Stimulated activated CD8-positive, alpha-beta memory T cell treated with anti-CD3 and anti-CD28 coated beads, Interleukin-4, amount 100 ng/mL, for 4 hours (primary cell): ENCODE measurements at places on chromosomes 12 and 14.

GRCh38 chr12:108853981-108854446 lies 3.4 kb downstream of the SSH1 start:
- DNase-seq: no peak

DNA sequence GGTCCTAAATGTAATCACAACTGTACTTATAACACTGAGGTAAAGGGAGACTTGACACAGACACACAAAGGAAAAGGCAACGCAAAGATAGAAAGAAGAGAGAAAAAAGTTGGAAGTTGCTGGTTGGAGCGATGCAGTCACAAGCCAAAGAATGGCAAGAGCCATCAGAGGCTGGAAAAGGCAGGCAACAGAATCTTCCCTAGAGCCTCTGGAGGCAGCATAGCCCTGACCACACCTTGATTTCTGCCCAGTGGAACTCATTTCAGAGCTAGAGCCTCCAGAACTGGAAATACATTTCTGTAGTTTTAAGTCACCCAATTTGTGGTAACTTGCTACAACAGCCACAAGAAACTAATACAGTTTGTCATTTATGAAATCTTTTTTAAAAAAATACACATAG lies 89.2 kb downstream of the PUS7L start:
- DNase-seq: no peak

DNA sequence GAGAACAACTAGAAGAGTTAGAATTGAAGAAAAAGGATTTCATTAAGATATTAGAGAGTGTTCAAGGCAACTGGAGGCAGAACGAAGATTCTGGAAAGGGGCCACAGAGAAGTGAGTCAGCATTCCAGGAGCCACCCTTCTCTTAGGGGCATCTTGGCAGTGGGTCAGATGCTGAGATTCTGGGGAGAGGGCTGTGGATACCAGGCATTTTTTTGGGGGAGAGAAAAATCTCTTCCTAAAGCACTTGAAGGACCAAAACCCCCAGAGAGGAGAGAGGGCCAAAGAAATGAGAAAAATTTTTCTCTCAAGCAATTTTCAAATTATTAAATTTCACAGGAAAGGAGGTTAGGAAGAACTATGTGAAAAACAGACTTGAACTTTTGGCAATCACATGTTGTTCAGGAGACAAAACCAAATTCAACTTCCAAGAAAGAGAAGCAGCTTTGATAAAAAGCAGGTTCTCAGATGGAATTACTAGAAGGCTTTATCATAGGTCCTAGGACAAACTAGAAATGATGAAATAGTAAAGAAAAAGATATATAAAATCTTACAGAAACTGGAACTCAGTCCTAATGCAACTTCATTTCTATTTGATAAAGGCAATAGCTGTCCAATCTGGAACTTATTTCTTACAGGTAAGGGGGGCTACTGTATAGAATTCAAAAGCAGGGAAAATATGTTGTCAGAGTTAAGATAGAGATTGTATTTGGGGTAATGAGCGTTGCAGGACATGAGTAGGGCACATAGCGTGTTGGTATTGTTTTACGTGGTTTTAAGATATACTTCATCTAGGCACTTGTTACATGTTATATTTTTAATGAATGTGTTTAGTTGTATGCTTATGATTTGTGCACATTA lies 1.1 kb upstream of the CLEC2D start:
- no peak for DNase-seq

- DNase-seq: no peak
Measured at GRCh38 chr14:94408546-94409095, 20.2 kb upstream of the SERPINA1 start.

GRCh38 chr12:50618864-50619609 lies 114.3 kb downstream of the DIP2B start:
- DNase-seq: no peak

- no peak for DNase-seq
Measured at GRCh38 chr12:98402091-98402490, 113.3 kb upstream of the TMPO start.

- DNase-seq: no peak
Measured at GRCh38 chr12:118866346-118866745, 115.0 kb upstream of the SRRM4 start.

DNA sequence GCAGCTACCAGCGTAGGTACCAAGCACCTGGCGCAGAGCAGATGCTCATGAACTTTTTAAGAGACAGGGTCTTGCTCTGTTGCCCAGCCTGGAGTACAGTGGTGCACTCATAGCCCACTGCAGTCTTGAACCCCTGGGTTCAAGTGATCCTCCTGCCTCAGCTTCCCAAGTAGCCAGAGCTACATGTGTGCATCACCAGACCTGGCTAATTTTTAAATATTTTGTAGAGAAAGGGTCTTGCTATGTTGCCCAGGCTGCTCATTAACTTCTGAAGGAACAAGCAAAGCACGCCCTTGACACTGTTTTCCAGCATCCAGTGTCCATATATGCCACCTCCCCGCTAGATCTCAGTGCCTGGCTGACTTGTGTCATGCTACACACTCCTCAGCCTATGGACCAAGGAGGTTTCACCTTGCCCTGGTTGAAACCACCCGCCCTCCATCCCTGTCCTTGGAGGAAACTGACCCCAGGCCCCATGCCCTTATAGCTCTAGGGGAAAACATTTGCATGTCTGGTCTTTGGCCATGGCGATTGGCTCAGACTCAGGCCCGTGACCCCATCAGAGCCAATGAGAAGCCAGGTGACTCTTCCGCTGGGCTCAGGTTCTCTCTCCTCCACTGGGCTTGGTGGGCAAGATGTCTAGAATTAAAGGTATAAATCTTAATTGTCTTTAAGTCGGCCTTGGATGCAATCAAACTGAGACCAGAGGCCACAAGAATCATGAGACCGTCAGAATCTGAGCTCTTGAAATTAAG lies 26.3 kb downstream of the TESC start:
- no peak for DNase-seq

- DNase-seq: no peak
Measured at GRCh38 chr12:68641138-68641537, 30.4 kb downstream of the RAP1B start.

- no peak for DNase-seq
Measured at GRCh38 chr12:127685931-127686330, 581.0 kb upstream of the TMEM132C start.

DNA sequence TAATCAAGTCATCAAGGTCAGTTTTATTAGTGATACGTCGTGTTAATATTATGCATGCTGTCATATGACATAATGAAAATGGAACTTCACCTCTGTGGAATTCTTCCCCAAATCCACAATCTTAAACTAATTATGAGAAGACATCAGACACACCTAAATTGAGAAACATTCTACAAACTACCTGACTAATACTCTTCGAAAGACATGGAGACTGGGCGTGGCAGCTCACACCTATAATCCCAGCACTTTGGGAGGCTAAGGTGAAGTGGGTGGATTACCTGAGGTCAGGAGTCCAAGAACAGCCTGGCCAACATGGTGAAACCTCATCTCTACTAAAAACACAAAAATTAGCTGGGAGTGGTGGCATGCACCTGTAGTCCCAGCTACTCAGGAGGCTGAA lies 33.3 kb upstream of the KRAS start:
- DNase-seq: no peak

- no peak for DNase-seq
Measured at GRCh38 chr14:43525658-43526057, 981.4 kb downstream of the FSCB start.

DNA sequence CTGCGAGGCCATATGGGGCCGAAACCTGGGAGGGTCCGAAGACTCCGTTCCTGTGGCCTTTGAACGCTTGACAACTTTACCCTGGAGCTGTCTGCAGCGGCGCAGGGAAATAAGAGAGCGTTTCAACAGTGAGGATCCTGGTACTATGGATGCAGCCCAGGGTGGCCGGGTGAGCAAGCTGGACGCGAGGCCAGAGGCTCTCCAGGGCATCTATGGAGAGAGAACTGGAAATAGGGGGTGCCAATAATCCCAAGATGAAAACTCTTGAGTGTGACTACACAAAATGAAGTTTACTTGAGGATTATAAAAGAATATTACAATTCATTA lies 1.1 kb upstream of the ABCC9 start:
- no peak for DNase-seq

- no peak for DNase-seq
Measured at GRCh38 chr12:1656902-1657301, 27.9 kb downstream of the WNT5B start.

DNA sequence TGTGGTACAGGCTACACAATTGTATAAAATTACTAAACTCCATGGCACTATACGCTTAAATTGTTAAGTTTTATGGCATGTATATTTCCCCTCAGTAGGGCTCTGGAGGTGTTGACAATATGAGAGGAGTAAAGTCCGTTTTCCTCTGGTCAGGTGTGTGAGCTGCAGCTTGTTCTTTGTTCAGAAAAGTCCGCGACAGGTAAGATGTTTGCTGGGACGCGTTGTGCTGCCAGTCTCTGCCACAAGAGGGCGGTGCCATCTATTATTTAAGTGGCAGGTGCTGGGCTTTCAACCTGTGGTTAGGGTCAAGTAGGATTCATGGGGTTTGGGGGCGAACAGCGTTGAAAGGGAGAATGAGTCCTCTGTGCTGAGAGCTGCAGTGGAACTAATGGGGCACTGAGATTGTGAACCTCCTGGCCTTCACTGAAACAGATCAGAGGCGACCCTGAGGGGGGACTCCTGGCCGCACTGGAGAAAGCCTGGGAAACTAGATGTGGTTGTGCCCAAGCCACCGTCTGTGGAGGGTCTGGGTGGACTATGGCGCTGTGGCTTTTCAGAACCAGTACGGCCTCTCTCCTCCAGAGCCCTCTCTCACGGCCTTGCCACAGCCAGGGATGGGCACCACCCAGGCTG lies 179.0 kb downstream of the SLC15A4 start:
- no peak for DNase-seq

DNA sequence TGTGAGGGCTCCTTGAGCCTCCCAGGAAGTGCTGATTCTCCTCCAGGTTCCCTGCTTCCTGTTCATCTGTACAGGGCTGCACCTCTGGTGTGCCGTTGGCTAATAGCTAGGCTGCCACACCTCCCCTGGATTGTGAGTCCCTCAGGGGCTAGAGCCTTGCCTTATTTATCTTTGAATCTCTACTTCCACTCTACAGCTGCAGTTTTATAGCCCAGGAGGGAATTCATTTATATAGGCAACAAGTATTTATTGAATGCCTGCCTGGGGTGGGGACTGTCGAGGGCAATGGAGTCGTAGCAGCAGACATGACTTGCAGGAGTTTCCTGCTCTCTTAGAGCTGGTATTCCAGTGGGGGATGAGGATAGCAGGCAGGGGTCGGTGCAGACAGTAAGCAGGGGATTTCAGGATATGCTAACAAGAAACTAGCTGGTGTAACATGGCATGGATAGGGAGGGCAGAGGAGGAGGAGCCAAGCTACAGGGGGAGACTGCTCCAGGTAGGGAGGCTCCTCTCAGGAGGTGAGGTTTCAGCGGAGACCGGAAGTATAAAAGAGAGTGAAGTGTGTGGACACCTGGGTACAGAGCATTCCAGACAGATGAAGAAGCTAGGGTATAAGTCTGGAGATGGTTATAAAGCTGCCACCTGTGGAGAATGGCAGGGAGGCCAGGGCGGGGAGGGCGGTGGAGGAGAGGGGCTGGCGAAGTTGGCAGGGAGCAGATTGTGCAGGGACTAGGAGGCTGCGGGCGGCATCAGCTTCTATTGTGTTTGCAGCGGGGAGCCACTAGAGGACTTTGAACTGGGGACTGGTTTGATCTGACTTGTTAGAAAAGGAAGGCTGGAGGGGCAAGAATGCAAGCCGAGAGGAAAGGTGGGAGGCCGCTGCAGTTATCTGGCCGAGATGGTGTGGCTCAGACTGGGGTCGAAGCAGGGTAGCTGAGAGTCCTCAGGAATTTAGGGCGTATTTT lies 17.2 kb downstream of the USP30 start:
- DNase-seq: no peak

DNA sequence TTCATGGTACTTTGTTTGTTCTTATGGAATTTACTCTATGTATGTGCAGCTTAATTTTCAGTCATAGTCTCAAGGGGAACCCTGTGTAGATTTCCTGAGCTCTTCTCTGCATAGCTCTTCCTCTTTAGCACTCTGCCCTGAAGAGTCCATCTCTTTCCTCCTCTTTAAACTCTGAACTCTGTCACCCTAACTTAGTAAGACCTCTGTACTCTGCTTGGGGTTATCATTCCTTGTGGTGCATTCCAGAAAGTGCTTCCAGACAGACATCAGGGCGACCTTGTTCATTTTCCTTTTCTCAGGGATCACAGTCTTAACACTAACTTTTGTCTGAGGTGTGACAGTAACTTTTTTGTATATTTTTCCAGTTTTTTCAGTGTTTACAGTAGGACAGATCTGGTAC lies 179.3 kb downstream of the RAD51B start:
- no peak for DNase-seq

GRCh38 chr12:95623554-95624170 lies 72.4 kb upstream of the USP44 start:
- DNase-seq: no peak

DNA sequence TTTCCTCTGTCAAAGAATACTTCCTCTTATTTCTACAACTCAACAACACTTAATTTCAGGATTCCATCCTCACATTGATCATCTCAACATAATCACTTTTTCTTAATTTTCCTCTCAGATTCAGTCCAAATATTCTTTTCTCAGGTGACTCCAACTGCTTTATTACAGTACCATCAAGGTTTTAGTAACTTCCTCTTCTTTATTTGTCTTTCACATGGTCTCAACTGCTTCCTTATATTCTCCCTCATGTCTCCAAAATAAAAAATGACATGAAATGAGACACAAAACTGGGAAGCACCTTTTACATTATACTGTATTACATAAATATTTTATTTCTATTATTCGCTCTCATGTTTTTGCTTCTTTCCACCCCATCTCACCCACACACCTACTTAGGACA lies 55.5 kb downstream of the PPP2R5E start:
- DNase-seq: no peak

- no peak for DNase-seq
Measured at GRCh38 chr14:105925615-105926372, 399.4 kb downstream of the TMEM121 start.

- DNase-seq: no peak
Measured at GRCh38 chr14:95226801-95227200, 69.5 kb upstream of the DICER1 start.

DNA sequence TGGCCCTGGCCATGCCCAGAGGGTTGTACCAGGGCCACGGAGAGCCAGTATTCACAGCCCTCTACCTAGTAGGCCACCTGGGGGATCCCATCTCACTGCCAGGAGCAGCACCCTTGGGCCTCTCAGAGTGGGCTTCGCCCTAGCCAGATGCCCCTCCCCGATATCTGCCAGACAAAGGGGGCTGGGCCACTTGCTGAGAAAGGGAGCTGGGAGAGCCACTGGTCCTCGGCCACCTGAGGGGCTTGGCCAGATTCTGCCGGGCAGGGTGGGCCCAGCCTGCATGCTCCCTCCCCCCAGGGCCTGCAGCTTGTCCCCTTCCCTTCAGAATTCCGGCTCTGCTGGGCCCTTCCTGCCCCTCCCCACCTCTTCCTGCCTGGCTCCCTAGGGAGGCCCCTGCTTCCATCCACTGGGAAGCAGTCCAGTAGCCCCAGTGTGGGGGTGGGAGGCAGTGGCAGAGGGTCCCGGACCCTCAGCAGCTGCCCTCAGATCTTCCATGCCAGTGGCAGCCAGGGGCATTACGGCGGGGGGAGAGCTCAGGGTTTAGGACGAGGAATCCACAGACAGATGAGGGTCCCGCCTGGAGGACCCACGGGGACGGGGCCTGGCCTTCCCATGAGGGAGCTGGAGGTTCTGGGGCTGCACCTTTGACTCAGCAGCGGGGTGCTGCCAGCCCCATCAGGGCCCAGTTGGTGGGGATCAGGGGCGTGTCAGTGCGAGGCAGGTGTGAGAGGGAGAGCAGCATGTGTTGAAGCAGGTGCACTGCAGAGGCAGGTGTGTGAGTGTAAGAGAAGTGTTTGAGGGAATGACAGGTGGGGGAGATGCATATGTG lies 2.4 kb downstream of the CRIP2 start:
- DNase-seq: no peak
